ENCODE measurements at places on chromosomes 3 and 15.

DNA sequence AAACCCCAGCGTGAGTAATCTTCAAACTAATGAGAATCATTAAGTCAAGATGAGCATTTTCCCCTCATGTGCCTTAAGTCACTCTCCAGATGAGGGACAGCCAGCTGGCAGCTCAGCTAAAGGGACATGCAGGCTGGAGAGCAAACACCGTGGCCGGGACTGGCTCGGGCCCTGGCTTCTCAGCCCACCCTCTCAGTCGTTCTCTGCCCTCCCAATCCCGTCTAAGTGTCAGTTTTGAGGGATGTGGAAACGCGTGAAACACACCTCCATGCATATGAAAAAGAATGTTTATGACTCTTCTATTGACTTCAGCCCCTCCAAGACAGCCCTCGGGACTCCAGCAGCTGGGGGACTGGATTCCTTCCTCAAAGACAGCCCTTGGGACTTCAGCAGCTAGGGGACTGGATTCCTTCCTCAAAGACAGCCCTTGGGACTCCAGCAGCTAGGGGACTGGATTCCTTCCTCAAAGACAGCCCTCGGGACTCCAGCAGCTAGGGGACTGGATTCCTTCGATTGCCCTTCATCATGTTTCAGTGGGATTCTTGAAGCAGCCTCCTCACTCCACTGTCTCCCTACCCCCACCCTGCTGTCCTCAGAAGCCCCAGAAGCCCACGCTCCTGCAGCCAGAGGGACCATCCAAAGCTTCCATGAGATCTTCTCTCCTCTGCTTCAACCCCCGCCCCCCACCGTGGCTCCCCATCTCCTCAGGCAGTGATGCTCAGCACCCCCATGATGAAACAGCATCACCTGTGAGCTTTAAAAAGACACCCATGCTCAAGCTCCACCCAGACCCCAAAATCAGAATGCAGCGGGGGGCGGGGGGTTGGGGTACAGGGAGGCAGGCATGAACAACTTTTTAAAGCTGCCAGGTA is 228.9 kb downstream of the XXYLT1 start:
- DNase-seq, result no peak

GRCh38 chr15:85706779-85707518 is 87.8 kb downstream of the KLHL25 start:
- DNase-seq, result no peak

DNA sequence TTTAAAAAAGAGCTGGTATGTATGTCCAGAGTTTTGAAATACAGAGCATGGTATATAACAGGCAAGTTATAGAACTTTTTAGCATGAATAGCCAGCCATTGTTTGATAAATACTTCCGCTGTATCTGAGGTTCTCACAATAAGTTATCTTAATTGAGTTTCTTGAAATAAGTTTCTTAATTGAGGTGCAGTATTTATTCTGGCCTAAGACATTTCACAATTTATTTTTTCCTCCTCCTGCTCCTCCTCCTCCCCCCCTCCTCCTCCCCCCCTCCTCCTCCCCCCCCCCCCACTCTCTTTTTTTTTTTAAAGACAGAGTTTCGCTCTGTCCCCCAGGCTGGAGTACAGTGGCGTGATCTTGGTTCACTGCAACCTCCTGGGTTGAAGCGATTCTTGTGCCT is 83.4 kb downstream of the VPS8 start:
- no peak for DNase-seq

- DNase-seq, result no peak
These were observed 115.1 kb downstream of the LIPC start for GRCh38 chr15:58546635-58547627.

GRCh38 chr3:123283074-123283473 is 81.3 kb downstream of the SEC22A start:
- no peak for DNase-seq

DNA sequence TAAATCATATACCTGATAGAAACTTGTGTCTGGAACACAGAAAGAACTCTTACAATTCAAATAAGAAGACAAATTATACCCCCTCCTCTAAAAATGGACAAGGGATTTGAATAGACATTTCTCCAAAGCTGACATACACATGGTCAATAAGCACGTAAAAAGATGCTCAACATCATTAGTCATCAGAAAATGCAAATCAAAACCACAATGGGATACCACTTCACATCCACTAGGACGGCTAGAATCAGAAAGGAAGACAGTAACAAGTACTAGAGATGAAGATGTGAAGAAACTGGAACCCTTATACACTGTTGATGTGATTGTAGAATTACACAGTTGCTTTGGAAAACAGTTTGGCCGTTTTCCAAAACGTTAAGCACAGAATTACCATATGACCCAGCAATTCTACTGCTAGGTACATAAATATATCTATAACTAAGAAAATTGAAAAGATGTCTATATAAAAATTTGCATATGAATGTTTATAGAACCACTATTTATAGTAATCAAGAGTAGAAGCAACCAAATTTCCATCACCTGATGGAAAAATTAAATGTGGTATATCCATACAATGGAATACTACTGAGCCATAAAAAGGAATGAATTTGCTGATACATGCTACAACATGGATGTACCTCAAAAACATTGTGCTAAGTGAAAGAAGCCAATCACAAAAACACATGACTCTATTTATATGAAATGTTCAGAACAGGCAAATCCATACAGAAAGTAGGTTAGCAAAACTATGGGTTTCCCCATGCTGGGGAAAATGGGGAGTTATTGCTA is 60.8 kb downstream of the GREM1 start:
- DNase-seq, result no peak

- no peak for DNase-seq
These were observed 84.2 kb downstream of the SEMA6D start for GRCh38 chr15:47801522-47801921.

GRCh38 chr3:106372806-106373190 is 504.0 kb upstream of the CBLB start:
- no peak for DNase-seq

DNA sequence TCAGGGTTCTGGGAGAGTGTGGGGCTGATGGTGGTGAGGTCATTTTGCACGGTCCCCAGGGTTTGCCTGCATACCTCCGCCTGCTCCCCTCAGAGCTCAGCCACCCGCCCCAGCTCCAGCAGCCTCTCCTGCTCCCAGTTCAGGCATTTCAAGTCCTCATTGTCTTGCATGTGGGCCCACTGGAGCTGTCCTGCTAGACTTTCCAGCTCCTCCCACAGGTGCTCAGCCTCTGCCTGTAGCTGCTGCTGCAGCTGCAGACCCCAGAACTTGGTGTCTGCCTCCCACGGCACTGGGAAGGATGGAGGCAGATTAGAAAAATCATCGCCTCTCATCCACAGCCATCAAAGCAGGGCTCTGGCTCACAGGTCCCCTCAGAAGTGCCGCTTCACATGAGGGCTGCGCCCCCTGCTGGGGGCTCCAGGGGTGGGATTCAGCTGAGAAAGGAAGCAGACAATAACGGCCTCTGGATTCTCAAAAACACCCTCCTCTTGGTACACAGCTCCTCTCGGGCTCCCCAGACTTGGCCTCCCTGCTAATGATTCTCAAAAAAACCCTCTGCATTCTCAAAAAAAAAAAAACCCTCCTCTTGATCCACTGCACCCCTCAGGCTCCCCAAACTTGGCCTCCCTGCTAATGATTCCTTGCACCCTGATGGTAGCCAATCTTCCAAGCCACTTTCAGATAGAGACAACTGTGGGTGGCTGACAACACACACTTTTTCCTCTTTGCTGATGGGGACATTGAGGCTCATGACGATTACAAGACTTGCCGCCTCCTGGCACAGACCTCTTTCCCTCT is 89.3 kb upstream of the C2CD4B start:
- DNase-seq, result peak; percentile 44

GRCh38 chr3:129023909-129024308 is 22.8 kb downstream of the EFCC1 start:
- DNase-seq, result no peak

- DNase-seq, result no peak
These were observed 58.6 kb downstream of the WWTR1 start for GRCh38 chr3:149599236-149599635.

DNA sequence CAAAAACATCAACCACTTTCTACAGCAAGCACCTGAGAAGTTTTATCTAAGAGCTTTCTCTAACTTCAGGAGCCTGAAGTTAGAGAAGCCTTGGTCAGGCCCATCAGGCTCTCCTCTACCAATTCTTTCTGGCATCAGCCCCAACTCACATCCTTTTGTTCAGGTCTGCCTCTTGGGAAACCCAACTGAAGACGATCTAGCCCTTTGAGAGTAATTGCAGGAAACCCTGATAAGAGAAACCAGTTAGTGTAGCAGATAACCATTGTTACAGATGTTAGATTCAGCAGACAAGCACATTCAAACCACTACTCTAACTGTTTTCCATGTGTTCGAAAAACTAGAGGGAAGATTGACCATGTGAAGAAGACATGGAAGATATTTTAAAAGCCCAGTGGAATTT is 27.0 kb upstream of the DYNC1LI1 start:
- DNase-seq, result no peak

GRCh38 chr3:102480139-102480538 is 45.3 kb downstream of the ZPLD1 start:
- DNase-seq, result no peak

- no peak for DNase-seq
These were observed 42.0 kb downstream of the CD86 start for GRCh38 chr3:122097141-122097540.

GRCh38 chr3:128911911-128912310 is 32.5 kb downstream of the ACAD9 start:
- no peak for DNase-seq

- no peak for DNase-seq
These were observed 13.3 kb upstream of the PLSCR1 start for GRCh38 chr3:146557745-146558144.

GRCh38 chr15:101495334-101496197 is 6.1 kb upstream of the PCSK6 start:
- no peak for DNase-seq

GRCh38 chr3:188219147-188219546 is 65.2 kb downstream of the LPP start:
- DNase-seq, result no peak

DNA sequence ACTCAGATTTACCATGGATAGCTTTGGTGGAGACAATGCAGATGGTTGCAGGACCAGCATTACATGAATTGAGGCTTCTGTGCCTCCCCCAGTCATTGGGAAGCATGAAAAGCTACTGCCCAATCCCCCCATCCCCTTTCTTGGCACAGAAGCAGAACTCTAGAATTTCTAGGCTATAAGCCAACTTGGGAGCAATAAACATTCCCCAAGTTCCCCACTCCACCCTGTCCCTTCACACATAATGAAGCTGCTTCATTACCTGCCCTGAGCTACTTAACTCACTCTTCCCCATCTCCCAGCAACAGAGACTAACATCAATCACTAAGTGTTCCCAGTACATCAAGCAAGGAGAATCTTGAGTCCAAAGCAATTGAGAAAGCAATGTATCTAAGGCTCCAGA is 164.5 kb downstream of the RORA start:
- DNase-seq, result peak; percentile 13

GRCh38 chr3:108064293-108064887 is 26.4 kb downstream of the CD47 start:
- DNase-seq, result no peak

GRCh38 chr3:61667814-61668213 is 106.4 kb downstream of the PTPRG start:
- no peak for DNase-seq

- DNase-seq, result no peak
These were observed 195.7 kb upstream of the KCNMB2 start for GRCh38 chr3:178340506-178340905.

- DNase-seq, result no peak
These were observed 33.3 kb downstream of the CMTM6 start for GRCh38 chr3:32469151-32469874.

GRCh38 chr3:87088993-87089841 is 98.3 kb upstream of the VGLL3 start:
- DNase-seq, result no peak

- no peak for DNase-seq
These were observed 1.4 kb downstream of the ISLR start for GRCh38 chr15:74174958-74175253.

GRCh38 chr3:13025090-13025489 is 48.1 kb downstream of the IQSEC1 start:
- DNase-seq, result no peak

- no peak for DNase-seq
These were observed 422.2 kb downstream of the ZNF385D start for GRCh38 chr3:21328711-21329390.
